GM23338 (cell line): ENCODE measurements at places on chromosomes 5 and 9. TPM values are rescaled to one million over a fixed set of nuclear protein-coding genes. Genes with fewer than 3 reads are reported as not detected.

The REEP2 gene
- total RNA-seq = 23.0 and 29.8 TPM in 2 replicates

The GOLGA1 gene
- 6.1 and 14.7 TPM in 2 replicates for total RNA-seq

- DNase-seq = no peak
Observed at GRCh38 chr5:14185326-14186058, 42.4 kb downstream of the TRIO start.

GRCh38 chr9:127225801-127226625, 38.6 kb upstream of the GARNL3 start:
- peak; percentile 62 for DNase-seq
